ENCODE measurements at places on chromosomes 16 and 17.
A peak's percentile ranks its signal among the peaks of the same experiment; 100 is the strongest.

DNA sequence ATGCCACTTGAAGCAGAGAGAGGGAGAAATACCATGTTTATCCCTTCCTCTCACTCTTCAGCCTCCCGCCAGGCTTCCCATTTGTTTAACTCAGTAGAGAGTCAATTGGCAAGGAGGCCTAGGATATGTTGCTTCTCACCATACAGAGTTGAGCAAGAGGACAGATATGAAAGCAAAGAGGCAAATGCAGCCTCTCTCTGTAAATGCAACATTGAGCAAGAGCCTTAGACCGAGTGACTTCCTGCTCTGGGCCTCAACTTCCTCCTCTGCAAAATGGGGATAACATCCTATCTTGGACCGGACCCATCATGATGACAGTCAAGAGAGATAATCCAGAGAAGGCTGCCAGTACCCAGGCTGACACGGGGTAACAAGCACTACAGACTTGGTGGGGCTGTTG, 36.8 kb downstream of the SOCS1 start:
- DNase-seq = no peak

DNA sequence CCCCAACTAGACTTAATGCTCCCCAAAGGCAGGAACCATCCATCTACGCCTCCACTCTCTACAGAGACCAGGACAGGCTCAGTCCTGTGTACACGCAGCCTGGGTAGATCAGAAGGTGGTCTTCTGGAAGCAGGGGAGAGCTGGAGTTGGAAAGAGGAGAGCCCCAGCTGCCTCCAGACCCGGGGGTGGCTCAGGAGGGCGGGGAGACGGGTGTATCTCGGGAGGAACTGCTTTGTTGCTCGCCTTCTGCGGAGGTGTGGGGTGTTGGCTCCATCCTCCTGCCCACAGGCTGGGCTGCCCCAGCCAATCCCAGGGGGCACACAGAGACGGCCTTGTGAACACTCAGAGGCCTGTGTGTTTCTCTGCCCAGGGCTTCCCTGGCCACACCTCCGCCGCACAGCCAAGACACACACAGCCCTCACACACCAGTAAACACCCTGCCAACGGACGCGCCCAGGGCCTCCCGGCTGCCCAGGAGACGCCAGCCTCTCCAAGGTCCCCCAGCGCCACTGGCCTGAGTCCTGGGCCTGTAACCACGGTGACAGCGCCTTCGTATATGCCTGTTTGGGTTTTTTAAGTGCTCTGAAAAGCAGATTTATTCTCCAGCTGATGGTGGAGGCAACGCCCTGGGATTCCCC, 143.4 kb upstream of the CDC42EP4 start:
- DNase-seq = no peak

- no peak for DNase-seq
Observed at GRCh38 chr16:5477251-5477650, 379.7 kb upstream of the EEF2KMT start.

GRCh38 chr16:17304491-17305119, 166.2 kb downstream of the XYLT1 start:
- no peak for DNase-seq

- no peak for DNase-seq
Observed at GRCh38 chr17:17422641-17423040, 54.2 kb upstream of the MED9 start.

- no peak for DNase-seq
Observed at GRCh38 chr17:66775271-66775670, 59.6 kb upstream of the CACNG5 start.

GRCh38 chr17:81456091-81456490, 56.5 kb downstream of the ACTG1 start:
- DNase-seq = no peak

DNA sequence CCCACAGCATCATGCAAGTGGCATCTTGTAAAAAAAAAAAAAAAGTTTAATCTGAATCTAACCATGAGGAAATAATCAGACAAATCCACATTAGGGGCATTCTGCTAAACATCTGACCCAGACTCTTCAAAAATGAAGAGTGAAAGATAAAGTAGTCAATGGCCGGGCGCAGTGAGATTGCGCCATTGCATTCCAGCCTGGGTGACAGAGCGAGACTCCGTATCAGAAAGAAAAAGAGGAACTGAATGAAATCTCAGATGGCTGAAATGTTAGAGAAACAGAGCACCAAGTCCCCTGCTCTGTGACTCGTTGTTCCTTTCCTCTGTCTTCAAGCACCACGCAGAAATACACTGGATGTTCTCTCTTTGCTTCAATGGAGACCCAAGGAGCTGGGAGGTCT, 12.7 kb upstream of the RNF135 start:
- DNase-seq = no peak

DNA sequence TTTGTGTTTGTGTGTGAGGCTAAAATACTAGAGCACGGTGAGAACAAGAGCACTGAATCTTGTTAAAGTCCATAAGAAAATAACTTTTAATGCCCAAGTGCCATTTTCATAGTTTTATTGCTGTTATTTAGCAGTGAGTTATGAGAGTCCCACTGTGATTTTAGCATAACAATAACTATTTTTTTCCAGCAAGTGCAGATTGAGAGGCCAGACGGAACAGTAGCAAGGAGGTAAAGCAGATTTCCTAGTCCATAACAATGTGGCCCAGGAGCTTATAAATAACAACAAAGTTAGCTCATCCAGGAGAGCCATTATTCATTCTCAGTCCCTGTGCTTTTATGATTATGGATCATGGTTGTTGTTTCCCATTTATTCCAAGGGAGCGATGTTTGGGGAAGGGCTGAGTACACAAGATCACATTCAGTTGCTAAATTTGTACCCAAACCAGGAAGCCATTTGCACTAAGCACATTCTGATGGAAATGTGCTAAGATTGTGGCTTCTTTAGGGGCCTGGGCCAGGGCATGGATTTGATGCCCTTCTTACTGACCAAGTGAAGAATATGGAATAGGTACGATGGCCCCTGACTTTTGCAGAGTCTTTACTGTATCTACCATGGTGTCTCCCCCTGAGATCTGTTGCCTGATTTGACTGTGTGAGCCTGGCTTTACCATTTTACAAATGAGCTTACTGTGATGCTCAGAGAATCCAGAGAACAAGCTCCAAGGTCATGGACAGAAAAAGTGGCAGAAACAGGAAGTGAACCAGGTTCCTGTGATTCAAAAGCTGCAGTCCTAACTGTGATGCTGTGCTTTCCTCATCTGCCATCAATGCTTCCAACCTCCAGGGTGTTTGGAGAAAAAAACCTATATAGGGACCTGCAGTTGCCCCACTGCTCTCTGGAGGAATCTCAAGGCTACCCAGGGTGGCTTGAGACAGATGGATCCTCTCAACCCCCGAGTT, 204.7 kb upstream of the HSBP1 start:
- no peak for DNase-seq

- DNase-seq = no peak
Observed at GRCh38 chr17:53635444-53635843, 187.3 kb upstream of the KIF2B start.

DNA sequence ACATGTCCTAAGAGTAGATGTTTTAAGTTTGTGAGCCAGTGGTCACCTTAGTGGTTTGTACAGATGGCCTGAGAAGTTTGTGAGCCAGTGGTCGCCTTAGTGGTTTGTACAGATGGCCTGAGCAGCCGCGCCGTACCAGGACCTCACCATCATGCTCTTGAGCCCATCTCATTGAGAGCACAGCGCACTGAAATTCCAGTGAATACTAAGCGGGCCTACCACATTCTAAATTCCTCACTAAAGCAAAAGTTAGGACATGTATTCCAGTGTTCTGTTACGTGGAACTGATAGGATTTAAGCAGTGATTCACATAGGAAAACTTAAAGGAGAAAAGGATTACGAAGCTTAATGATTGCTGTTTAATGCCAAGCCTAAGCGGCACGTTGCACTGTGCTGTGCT, 3.9 kb downstream of the USP10 start:
- no peak for DNase-seq

DNA sequence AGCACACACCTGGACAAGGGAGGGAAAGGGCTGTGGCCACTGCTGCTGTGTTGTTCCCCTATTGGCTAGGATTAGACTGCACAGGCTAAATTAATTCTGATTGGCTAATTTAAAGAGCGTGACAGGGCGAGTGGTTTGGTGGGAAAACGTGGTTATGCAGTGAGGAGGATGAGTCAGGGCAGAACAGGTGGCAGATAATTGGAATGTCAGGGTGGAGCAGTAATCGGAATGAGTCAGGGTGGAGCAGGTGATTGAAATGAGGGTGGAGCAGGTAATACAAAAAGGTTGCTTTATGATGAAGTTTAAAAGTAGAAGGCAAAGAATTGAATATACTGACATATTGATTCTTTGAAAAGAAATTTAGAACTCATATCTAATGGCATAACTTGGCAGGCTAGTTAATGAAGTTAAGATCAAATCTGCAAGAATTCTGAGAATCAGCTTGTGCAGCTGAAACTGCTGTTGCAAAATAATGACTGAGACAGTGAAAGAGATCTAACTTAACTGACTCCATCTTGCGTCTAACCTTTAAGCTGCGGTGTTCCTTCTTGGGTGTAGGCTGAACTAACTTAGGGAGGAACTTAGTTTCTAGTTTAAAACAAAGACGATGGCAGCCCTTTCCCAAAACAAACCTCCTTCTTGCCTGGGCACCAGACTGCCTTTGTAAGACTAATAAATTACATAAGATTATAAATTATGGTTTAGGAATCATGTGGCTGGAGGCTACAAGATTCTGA, 174.3 kb downstream of the UTP18 start:
- no peak for DNase-seq

DNA sequence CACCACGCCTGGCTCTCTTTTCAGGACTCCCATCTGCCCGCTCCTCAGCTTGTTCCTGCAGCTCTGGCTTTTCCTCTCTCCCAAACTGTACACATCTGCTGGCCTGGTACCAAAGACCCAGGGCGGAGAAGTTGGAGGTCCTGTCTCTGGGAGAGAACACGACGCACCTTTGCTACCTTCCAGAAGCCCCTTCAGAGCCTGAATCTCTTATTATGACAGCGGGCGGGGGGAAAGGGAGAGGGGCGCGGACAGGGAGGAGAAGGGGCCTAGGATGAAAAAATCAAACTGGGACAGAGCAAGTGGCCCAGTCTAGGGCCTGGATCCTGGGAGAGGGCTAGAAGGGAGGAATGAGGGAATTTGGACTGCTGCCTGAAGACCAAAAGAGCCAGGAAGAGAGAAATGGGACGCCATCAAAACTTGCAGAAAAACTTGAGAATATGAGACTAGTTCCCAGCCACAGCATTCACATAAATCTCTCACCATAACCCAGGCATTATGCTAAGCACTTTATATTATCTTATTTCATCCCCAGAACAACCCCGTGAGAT, 2.5 kb upstream of the PER1 start:
- no peak for DNase-seq

DNA sequence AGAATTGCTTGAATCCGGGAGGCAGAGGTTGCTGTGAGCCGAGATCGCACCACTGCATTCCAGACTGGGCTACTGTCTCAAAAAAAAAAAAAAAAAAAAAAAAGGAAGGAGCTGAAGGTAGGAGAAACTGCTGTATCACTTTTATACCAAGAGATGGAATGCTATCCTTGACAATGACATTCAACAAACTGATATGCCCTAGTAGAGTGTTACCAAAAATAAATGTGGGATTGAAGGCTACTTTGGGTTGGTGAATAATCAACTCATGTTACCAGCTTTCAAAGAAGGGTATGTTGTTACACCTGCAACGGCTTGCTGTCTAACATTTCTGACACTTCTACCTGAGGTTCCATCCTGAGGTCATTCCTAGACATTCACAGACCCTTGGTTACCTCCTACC, 84.9 kb downstream of the TEX14 start:
- no peak for DNase-seq

DNA sequence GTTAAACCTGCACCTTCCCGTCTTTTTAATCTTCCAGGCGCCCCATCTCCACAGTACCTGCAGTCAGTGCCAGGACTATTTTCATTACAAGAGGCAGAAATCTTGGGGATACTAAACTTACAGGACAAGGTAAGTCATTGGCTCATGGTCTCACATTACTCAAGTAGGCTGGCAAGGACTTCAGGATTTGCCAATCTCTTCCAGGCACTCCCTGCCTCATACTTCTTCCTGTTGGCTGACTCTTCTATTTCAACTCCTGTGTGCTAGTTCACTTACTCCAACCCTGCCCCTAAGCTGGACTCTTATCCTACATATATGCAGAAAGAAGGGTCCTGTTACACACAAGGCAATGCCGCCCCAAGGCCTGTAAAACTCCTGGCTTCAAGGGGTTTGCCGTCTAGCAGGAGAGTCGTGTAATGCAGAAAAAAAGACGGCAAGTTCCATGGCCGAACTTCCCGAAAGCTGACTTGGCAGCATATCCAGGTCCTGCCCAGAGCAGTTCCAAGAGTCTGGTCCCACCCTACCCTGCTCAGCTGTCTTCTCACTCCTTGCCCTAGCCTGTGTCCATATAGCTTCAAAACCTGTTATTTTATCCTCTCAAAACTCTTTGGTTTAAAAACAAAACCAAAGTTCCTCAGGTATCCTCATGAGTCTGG, 14.8 kb downstream of the ERN1 start:
- DNase-seq = no peak

- no peak for DNase-seq
Observed at GRCh38 chr16:15529673-15530072, 95.3 kb downstream of the BMERB1 start.

- peak; percentile 9 for DNase-seq
Observed at GRCh38 chr17:8991514-8992285, 26.2 kb upstream of the PIK3R5 start.

GRCh38 chr17:29682987-29683386, 60.3 kb upstream of the CORO6 start:
- no peak for DNase-seq

- no peak for DNase-seq
Observed at GRCh38 chr17:55708175-55708974, 14.3 kb downstream of the TMEM100 start.

DNA sequence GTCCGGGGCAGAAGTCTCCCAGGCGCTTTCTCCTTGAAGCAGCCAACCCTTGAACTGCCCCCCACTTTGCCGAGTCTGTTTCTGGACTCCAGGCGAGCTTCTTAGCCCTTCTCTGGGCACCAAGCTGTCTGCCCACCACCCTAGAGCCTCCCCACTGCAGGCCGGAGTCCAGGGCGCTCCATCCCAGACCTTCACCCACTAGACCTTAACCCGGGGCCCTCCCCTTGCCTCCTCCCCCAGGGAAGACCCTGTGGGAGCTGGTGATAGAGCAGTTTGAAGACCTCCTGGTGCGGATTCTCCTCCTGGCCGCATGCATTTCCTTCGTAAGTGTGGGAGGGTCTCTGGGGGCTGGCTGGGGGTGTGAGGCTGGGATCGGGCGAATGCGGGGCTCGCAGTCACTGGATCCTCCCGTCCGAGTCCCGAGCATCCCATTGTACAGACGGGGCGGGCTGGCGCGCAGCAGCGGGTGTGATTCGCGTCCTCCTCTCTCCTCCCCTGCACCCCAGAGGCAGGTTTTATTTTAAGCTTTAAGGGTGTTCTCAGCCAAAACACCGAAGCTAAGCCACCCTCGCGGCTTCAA, 1.1 kb downstream of the ATP2A1 start:
- no peak for DNase-seq

- DNase-seq = no peak
Observed at GRCh38 chr17:45656527-45657181, 127.5 kb upstream of the CRHR1 start.

Data from stimulated activated CD4-positive, alpha-beta T cell treated with anti-CD3 and anti-CD28 coated beads, Interleukin-15, amount 100 ng/mL, for 1 hour (primary cell).